ENCODE measurements at places on chromosomes 2 and 18. TPM values are rescaled to one million over a fixed set of nuclear protein-coding genes. Genes with fewer than 3 reads are reported as not detected.

MATN3 gene
- total RNA-seq: not detected

SCG2 gene
- total RNA-seq: not detected

TSHZ1 gene
- total RNA-seq: 23.4 TPM

FRZB gene
- not detected for total RNA-seq

RGPD3 gene
- total RNA-seq: 0.43 TPM

RHBDD1 gene
- 29.7 TPM for total RNA-seq

WDR75 gene
- 45.0 TPM for total RNA-seq

DUSP2 gene
- 1,304 TPM for total RNA-seq

HRH4 gene
- total RNA-seq: not detected

PCBP1 gene
- total RNA-seq: 255 TPM

HS1BP3 gene
- total RNA-seq: 3.3 TPM

DUSP19 gene
- not detected for total RNA-seq

MYO5B gene
- total RNA-seq: not detected

EFEMP1 gene
- total RNA-seq: not detected

Data from CD8-positive, alpha-beta T cell (primary cell).